Tracheal epithelial cell (primary cell): ENCODE measurements at places on chromosomes 1 and 21. TPM values are rescaled to one million over a fixed set of nuclear protein-coding genes. Genes with fewer than 3 reads are reported as not detected.

Gene COL8A2
- 3.0 and 3.1 TPM in 2 replicates for total RNA-seq

Gene C1orf74
- total RNA-seq = 8.1 and 15.9 TPM in 2 replicates

Gene FLG2
- not detected in 2 replicates for total RNA-seq

Gene SLC1A7
- not detected in 2 replicates for total RNA-seq

Gene IL12RB2
- total RNA-seq = 0.48 and 1.1 TPM in 2 replicates

Gene HTR6
- total RNA-seq = not detected in 2 replicates

Gene PDE9A
- 2.2 and 2.6 TPM in 2 replicates for total RNA-seq

Gene RGS4
- total RNA-seq = 0.21 and 1.2 TPM in 2 replicates

Gene CR2
- total RNA-seq = 0.21 TPM in 1 of 2 replicates, not detected in the other

Gene PPP1R8
- total RNA-seq = 40.5 and 46.0 TPM in 2 replicates

Gene FCRL4
- total RNA-seq = not detected in 2 replicates

Gene SYT11
- 0.21 and 3.4 TPM in 2 replicates for total RNA-seq

Gene MIS18A
- total RNA-seq = 4.0 and 4.8 TPM in 2 replicates

Gene GRHL3
- total RNA-seq = 29.0 and 34.9 TPM in 2 replicates
